ENCODE measurements at places on chromosomes 7 and 10.

GRCh38 chr7:151275813-151276577 lies 27.5 kb upstream of the SMARCD3 start:
- no peak for DNase-seq

GRCh38 chr10:28883741-28884423 lies 206.6 kb downstream of the BAMBI start:
- no peak for DNase-seq

DNA sequence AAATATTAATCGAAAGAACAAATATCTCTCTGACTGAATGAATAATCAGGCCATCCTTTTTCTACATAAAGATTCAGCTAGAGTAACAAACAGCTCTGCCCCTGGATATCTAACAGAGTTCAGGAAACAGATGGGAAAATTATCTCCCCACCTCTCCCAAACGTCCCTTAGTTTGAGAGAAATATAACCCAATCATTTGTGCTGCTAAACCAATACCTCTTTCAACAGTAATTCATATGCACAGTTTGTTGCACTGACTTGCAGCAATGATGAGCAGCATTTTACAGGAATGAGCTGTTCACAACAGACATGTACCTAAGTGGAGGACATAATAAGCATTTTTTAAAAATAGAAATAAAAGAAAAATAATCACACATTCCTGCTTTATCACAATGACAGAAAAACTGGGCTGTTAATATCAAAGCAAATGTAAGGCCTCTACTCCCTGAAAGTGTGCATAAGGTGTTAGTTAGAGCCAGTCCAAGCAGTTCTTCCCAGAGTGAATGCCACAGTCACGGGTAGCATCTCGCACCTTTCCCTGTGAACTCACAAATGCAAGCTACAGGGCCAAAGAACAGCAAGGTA lies 2.3 kb downstream of the CREB3L2 start:
- DNase-seq: no peak

- peak; percentile 49 for DNase-seq
These were observed 332.1 kb downstream of the PHTF2 start for GRCh38 chr7:78130446-78131215.

DNA sequence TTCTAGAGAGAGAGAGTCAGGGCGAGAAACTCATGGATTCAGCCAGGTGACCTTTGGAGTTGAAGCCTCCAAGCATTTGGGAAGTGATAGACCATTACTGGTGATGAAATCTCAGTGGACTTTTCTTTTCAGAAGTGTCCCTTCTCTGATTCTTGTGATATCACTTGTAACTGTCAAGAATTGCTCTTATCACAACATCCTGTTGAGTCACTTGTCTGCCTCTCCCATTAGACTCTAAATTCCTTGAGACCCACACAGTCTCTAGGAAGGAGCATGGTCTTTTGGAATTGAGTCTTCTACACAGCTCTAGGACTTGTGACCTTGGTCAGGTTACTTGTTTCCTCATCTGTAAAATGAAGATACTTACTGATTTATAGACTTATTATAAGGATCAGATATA lies 81.0 kb downstream of the CFAP58 start:
- peak; percentile 35 for DNase-seq

- DNase-seq: no peak
These were observed 243.9 kb downstream of the ETV1 start for GRCh38 chr7:13745530-13745929.

Data from fibroblast of skin of right biceps (primary cell).